ENCODE measurements at places on chromosomes 2 and 18.

DNA sequence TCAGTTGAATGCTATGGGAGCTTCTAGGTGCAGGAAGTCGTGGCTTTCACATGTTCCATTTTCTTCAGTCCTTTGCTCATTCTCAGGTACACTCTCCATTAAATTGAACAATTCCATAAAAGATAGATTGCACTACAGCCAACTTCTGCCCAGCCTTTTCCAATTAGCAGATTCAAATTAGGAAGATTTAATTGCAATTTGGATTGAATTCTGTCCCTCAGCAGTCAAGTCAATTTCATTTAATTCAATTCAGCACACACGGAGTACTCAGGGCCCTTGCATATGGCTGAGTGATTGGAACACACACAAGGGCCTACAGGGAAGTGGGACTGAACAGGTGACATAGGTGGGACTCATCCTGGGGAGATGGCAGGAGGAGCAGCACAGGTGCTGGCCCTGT lies 220.4 kb downstream of the LOXHD1 start:
- DNase-seq: no peak

- no peak for DNase-seq
Measured at GRCh38 chr2:102013206-102014040, 21.7 kb downstream of the IL1R2 start.

GRCh38 chr2:163375472-163375871 lies 360.3 kb downstream of the FIGN start:
- no peak for DNase-seq

GRCh38 chr2:30446602-30447148 lies 371 bp upstream of the LCLAT1 start:
- DNase-seq: no peak

GRCh38 chr2:219496825-219497494 lies 1.7 kb upstream of the GMPPA start:
- DNase-seq: no peak

GRCh38 chr2:216242365-216242764 lies 129.9 kb downstream of the MARCHF4 start:
- DNase-seq: peak; percentile 69

- no peak for DNase-seq
Measured at GRCh38 chr2:35035883-35036282, 1319.7 kb upstream of the CRIM1 start.

DNA sequence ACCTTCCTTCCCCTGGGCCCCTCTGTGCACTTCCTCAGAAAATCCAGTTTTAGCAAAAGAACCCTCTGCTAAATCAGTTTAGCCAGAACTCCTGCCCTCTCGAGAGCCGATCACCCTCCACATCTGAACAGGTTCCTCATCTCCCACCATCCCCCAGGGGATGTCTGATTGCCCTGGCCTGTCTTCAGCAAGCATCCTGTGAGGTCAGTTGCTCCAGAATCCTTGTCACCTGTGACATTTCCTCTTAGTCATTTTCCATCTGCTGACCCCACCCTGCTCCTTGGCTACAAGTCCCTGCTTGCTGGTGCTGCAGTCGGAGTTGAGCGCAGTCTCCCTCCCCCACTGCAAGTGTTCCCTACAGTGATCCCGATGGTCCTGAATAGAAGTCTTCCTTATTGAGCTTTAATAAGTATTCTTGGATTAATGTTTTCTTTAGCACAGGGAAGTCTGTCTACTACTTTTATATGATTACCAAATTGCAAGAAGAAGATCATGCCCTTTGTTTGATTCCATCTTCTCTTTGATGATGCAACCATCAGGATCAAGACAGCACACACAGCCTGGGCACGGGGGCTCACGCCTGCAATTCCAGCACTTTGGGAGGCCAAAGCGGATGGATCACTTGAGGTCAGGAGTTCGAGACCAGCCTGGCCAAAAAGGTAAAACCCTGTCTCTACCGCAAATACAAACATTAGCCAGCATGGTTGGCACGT lies 30.9 kb upstream of the UBE2F start:
- DNase-seq: no peak

DNA sequence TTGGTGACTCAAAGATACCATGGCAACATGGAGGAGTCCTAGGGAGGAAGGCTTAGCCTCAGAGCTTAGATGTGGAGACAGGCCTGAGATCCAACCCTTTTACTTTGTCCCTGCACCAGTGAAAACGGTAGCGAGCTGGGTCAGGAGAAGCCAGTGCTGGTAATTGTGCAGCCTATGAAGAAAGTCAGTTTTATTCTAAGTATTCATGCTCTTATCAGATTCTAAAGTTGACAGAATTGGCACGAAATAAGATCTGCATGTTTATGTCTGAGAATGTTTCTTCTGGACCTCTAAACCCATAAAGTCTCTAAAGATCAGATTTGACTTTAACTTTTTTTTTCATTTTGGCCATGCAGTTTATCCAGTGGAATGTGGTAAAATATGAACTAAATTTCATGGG lies 93.8 kb downstream of the SCG2 start:
- no peak for DNase-seq

GRCh38 chr2:10772868-10773215 lies 39.7 kb downstream of the PDIA6 start:
- DNase-seq: no peak

DNA sequence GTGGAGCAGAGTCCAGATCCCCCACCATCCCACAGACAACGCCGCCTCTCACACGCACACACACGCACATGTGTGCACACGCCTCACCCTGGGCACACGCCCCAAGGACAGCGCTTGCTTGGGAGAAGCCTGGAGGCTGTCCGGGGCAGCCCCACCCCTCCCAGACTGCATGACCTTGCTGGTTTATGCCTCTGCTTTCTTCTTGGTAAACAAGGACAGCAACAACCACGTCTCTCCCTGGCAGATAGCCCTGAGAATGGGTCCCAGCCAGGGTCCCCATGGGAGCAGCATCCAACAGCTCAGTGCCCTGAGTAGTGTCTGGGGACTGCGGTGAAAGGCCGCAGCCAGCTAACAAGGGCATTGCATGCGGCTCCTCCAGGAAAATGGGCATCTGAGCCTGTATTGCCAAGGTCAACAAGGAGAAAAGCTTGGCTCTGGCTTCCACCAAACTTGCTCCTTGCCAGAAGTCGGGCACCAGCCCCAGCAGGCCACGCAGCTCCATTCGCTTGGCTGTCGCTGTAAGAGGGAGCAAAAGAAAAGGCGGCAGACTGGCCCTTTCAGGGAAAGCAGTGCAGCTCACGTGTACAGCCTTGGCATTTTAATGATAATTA lies 234.6 kb downstream of the EIPR1 start:
- DNase-seq: no peak

DNA sequence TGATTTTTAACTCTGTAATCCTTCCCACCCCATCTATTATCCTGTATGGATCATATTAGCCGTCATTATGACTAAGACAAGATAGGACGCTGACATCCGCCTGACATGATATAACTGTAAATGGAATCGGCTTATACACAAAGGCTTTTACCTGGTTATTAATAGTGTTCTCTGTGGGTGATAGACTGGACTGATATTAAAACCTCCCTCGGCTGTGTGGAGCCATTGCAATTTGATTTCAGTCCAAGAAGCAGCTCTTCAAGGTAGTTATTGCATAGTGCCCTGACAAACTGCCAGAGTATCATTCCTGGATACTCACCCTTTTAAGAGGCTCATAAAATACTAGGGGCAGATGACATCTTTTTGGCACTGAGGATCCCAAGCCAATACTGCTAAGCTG lies 226.1 kb upstream of the HNRNPA3 start:
- DNase-seq: no peak

- no peak for DNase-seq
Measured at GRCh38 chr2:224919472-224920110, 122.7 kb downstream of the DOCK10 start.

- DNase-seq: no peak
Measured at GRCh38 chr2:134276381-134277172, 22.7 kb downstream of the MGAT5 start.

DNA sequence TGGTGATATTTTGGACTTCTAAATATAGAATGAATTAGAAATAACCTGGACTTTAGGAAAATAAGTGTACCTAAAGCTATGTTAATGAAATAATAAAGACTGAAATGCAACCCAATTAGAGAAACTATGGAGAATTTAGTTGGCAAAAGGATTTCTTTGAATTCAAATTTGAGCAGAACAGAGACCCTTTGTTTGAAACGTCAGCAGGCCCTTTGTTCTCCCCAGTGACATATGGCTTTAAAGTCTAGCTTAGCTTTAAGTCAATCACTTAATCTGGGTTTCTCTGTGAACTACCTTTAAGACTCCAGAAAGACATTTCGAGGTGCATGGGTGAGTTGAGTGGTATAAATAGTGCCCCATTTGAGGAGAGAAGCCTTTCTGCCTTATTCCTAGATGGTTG lies 130.5 kb upstream of the CREB1 start:
- no peak for DNase-seq

DNA sequence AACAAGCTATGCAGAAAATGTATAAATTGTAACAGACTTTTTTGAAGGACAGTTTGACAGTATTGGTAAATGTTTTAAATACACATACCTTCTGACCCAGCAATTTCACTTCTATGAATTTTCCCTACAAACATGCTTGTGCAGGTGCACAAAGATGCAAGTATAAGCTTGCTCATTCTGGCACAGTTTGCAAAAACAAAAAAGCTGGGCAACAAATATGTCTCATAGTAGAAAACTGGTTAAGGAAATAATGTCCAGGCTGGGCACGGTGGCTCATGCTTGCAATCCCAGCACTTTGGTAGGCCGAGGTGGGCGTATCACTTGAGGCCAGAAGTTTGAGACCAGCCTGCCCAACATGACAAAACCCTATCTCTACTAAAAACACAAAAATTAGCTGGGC lies 96.9 kb upstream of the NEDD4L start:
- DNase-seq: no peak

GRCh38 chr2:237075749-237076599 lies 9.7 kb upstream of the COPS8 start:
- no peak for DNase-seq

DNA sequence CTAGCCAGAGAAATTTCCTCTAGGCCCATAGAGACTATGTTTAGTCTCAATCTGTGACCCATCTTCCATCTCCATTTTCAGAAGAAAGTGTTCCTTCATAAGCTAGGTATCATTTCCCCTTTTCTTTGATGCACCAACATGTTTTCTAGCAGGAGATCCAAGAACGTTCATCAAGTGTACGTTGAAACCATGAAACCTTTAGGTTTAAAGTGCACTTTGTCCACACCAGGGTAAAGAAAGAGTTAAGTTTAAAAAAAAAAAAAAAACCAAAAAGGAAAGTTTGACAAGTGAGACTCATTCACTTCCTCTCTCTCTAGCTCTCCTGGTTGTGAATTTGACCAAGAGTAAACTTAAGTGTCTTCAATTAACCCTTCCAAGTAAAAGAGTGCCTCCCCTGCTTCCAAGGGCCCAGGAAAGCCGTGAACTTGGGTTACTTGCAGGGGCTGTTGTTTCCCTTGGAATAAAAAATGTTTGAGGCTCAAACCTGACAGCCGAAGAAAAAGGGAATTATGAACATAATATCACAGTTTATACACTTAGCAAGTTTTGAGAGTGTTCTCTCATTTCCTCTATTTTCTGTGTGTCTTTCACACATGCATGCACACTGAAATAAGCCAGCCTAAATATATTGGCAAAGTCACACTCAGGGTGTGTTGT lies 56.7 kb downstream of the LBH start:
- DNase-seq: no peak

DNA sequence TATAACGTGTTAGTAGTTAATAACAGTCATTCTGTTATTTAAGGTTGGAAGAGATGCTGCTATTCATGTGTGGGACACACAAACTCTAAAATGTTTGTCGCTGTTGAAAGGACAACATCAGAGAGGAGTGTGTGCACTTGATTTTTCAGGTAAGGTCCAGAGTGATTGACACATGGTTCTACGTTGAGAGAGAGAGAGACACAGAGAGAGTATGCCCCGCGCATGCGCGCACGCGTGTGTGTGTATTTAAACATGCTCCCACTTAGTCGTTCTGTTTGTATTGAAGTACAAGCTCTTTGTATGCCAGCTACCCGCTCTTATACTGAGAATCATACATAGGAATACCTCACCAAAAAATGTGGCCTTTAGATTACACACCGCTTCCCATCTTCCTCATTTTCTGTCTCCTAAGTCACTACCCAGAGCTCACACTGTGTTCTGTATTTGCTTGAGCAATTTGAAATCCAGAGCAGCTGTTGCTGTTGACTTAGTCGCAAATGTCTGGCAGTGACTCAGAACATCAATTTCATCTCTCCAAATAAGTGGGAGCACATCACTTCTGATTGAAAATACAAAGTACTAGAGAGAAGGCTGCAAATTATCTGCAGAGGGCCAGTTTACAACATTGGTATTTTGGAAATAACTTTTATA lies 148.1 kb downstream of the EML6 start:
- peak; percentile 96 for DNase-seq

- DNase-seq: no peak
Measured at GRCh38 chr2:46848447-46848846, 67.2 kb downstream of the MCFD2 start.

DNA sequence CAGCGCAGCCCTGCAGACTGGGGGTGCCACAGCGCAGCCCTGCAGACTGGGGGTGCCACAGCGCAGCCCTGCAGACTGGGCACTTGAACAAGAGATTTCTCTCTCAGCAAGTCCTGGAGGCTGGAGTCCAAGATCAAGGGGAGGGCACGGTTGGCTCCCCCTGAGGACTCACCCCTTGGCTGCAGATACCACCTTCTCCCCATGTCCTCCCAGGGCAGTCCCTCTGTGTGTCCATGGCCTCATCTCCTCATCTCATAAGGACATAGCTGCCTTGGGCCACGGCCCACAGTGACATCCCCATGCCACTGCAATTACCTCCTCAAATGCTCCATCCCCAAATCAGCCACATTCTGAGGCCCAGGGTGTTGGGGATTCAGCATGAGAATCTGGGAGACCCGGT lies 98.2 kb downstream of the TPO start:
- DNase-seq: no peak

DNA sequence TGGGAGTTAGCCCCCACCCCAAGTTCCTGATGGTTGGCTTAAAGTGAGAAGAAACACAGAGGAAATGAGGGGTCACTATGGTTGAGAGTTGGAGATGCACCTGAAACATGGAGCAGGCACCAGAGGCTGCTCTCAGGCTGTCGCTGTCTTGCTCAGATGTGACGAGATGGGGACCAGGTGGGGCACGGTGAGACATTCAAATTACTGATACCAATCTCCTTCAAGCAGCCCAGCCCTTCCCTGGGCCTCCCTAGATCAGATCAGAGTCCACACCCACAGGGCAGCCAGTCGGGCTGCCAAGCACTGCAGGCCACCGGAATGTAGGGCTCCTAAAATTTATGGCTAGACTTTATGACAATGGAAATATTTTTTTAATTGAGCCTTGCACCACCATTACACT lies 176.6 kb downstream of the CELF4 start:
- DNase-seq: no peak

DNA sequence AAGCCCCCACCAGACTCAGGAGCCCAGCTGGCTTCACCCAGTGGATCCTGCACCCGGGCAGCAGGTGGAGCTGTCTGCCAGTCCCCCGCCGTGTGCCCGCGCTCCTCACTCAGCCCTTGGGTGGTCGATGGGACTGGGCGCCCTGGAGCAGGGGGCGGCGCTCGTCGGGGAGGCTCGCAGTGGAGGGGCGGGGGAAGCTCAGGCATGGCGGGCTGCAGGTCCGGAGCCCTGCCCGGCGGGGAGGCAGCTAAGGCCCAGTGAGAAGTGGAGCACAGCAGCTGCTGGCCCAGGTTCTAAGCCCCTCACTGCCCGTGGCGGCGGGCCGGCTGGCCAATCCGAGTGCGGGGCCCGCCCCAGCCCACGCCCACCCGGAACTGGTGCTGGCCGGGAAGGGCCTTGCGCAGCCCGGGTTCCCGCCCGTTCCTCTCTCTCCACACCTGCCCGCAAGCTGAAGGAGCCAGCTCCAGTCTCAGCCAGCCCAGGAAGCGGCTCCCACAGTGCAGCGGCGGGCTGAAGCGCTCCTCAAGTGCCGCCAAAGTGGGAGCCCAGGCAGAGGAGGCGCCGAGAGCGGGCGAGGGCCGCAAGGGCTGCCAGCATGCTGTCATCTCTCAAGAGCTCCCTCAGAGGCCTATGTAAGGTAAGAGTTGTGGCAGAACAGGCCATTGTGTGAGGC lies 1307.8 kb upstream of the TMEFF2 start:
- no peak for DNase-seq

Measured in NCI-H2081 (cell line).